ENCODE measurements at places on chromosomes 2 and 18.

DNA sequence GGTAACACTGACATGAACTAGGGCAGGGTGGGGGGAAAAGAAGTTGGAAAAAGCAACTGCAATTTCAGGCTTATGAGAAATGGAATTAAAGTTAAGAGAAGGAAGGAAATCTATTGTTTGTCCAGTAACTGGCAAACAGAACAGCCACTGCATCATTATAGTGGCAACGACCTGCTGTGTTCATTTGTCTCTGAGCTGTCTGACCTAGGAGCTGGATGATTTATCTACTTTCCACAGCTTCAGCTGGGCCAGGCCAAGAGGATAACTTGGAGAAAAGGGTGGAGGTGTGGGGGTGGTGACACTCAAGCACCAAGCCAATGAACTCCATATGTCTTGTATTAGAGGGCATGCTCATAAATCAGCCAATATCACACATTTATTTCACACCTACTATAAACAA, 291.5 kb upstream of the KLHL29 start:
- no peak for DNase-seq

DNA sequence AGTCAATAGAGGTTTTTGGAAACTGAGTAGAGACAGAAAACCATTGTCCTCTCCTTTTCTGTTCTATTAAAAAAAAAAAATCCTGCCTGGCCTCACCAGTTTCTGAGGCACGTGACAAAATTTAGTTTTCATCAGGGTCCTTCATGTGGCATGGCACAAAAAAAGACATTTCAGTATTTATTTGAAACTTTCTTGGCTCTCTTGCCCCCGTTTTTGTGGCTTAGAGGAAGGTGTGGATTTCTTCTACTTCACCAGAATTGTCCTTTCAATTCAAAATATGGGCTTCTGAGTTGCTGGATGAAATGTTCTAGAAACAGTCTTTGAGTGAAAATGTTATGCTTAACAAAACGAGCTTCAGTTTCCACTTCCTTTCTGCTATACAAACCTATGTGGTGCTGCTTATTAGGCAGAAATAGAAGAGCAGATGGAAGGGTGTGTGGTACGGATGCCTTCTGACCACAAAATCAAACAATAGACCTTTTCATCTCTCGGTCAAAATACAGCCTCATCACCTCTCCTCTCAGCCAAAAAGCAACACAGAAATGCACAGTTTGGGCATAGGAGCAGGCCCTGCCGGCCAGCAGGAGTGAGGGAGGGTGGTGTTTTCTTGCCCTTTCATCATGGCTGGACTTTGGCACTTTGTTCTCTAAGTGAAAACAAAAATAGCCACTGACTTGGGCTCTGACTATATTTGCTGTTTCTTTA, 89.2 kb downstream of the SH3RF3 start:
- no peak for DNase-seq

DNA sequence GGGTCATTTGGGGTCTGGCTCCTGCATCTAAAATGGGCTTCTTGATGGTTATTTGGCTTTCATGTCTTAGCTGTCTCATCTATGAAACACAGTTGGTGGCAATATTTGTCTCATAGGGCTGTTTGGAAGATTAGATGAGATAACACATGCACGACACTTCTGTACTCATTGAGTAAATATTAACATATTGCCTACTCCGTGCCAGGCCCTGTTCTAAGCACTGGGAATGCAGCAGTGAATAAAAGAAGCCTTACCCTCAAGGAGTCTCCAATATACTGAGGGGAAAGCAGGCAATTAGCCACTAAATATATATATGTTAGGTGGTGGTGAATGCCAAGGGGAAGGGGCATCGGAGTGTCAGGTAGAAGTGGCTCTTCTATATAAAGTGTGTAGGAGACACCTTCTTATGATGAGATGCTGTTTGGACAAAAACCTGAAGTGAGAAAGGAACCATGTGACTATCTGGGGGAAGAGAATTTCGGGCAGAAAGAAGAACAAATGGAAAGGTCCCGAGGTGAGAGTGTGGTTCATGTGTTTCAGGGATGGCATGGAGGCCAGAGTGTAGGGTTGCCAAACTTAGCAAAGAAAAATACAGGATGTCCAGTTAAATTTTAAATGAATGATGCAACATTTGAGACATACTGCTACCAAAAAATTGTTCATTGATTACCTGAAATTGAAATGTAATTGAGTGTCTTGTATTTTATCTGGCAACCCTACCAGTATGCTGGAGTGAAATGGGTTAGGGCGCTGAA, 11.8 kb downstream of the SLC3A1 start:
- DNase-seq = no peak

- DNase-seq = no peak
Observed at GRCh38 chr2:32918774-32919173, 28.0 kb upstream of the LTBP1 start.

DNA sequence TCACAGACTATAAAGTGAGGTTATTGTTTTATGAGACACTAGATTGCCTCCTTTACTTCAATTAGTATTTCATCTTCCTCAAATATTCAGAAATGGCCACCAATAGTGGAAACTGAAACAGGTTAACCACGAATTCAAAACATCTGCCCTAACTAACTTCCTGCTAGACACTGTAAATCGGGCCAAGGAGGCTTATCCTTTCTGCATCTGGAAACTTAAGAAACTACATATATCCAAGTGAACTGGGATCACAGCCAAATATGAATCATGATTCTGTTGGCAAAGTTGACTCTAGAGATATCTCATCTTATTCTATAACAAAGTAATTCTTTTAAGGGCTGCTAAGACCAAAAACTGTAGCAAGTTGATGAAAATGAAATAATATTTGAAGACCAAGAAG, 136.6 kb upstream of the ZC3H15 start:
- DNase-seq = no peak

DNA sequence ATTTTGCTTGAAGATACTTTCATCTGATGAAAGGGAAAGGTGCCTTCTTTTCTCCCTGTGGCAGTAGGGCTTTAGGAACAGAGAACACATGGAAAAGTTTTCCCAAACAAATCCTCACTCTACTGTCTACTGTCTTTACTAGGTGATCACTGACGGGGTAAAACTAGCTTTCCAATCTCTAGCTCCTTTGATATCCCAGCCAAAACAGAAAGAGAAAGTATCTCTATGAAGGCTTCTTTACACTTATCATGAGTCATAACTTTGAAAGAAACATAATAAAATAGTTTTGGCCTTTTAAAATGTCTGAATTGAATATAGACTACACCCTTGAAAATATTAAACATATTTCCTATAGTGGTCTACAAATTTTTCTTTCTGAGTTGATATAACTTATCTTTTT, 214.5 kb downstream of the DSEL start:
- no peak for DNase-seq

GRCh38 chr2:18703555-18703954, 114.2 kb upstream of the NT5C1B start:
- DNase-seq = no peak

GRCh38 chr2:241751776-241752175, 17.3 kb downstream of the D2HGDH start:
- DNase-seq = no peak

GRCh38 chr2:195722075-195722474, 65.0 kb downstream of the SLC39A10 start:
- DNase-seq = no peak

- DNase-seq = no peak
Observed at GRCh38 chr2:117128461-117128860, 686.0 kb upstream of the DDX18 start.

DNA sequence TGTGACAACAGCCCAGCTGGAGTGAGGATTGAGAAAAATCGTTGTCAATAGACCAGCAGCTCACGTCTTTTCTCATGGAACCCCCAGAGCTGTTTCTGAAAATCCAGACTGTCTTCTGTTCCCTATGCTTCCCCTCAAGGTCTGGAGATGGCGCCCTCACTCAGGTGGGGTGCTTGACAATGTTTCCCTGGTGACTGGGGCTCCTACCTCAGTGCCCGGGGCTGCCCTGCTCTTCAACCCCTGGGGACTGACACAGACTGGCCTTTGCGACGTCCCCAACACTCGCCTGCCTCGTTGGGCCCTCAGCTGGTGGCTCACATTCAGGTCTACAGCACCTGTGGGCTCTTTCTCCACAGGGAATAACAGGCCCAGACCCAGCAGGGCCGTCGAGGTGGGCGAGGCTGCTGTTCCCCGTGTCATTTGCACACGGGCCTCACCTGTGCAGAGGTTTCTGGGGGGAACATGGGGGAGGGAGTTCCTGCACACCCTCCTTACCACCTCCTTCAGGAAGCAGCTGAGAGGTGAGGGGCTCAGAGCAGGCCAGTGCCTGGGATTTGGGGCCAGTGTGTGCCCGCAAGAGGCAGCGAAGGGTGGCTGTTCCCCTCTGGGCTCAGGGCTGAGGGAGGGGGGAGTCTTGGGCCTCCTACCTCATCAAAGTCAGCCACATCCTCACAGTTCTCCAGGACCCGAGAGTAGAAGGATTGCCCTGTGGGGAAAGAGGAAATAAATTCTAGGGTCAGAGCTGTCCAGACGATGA, 59.3 kb upstream of the OTOF start:
- no peak for DNase-seq

DNA sequence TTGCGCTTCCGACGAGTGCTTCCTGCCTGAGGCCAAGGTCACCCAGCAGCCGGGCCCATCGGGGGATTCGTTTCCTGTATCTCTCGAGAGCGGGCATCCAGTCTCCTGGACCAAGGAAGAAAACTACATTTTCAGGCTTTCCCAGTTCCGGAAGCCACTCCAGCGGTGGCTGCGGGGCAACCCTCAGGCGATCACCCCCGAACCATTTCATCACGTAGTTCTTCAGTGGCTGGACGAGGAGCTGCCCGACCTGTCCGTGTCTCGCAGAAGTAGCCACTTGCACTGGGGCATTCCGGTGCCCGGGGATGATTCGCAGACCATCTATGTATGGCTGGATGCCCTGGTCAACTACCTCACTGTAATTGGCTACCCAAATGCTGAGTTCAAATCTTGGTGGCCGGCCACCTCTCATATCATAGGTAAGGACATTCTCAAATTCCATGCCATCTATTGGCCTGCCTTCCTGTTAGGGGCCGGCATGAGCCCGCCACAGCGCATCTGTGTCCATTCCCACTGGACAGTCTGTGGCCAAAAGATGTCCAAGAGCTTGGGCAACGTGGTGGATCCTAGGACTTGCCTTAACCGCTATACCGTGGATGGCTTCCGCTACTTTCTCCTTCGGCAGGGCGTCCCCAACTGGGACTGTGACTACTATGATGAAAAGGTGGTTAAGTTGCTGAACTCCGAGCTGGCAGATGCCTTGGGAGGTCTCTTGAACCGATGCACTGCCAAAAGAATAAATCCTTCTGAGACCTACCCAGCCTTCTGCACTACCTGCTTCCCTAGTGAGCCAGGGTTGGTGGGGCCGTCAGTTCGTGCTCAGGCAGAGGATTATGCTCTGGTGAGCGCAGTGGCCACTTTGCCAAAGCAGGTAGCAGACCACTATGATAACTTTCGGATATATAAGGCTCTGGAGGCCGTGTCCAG, 1.0 kb downstream of the MARS2 start:
- no peak for DNase-seq

- no peak for DNase-seq
Observed at GRCh38 chr2:178280244-178280852, 86.0 kb downstream of the OSBPL6 start.
